ENCODE measurements at places on chromosomes 11 and 22.
A peak's percentile ranks its signal among the peaks of the same experiment; 100 is the strongest.

- DNase-seq = no peak
Observed at GRCh38 chr22:50475652-50476002, 792 bp upstream of the SBF1 start.

DNA sequence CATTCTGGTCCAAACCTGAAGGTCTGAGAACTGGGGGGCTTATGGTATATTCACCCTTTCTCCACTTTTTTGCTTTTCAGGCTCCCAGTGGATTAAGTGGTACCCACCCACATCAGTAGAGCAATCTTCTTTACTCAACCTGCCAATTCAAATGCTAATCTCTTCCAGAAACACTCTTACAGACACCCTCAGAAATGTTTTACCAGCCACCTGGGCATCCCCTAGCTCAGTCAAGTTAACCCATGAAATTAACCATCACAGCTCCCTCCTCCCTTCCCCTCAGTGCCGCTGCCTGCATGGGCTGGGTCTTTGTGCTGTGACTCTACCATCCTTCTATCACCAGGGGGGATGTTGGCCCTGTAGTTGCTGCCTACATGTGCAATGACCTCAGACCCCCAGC is 398.7 kb downstream of the BUD13 start:
- DNase-seq = no peak

- peak; percentile 99 for DNase-seq
Observed at GRCh38 chr11:67507864-67508485, at the start of gene CDK2AP2. Gene CDK2AP2 (minus strand): TSS chr11:67508162. CDS start chr11:67508082, 80 bp downstream.

GRCh38 chr11:45285930-45286632 is at the start of gene SYT13:
Gene SYT13 (minus strand): TSS chr11:45286341. CDS start chr11:45286207, 134 bp downstream.
- DNase-seq = no peak

DNA sequence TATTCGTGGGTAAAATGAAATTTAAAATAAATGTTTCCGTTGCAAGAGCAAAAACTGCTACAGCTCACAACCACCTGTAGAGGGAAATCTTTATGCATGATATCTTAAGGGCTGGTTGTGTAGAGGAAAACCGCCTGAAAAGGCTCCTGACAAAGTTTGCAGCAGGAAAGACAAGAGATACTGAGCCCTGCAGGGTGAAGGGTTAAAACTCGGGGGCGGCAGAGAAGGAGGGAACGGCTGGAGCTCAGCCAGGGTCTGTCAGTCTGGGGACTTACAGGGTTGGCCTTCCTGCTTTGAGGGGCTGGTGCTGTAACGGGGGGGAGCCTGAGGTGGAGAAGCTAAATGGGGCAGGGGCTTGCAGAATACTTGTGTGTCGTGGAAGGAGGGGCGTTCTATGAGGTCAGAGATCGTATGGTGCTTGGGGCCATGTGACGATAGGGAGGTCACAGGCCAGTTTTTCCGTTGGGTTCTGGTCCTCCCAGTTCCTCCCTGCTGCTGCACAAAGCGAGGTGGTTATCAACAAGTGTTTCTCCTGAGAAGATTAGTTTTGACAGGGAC is 122.9 kb upstream of the HSD17B12 start:
- DNase-seq = no peak

GRCh38 chr11:65132238-65132987 is 1.9 kb downstream of the SYVN1 start:
- no peak for DNase-seq
